ENCODE measurements at places on chromosomes 11 and 22. TPM values are rescaled to one million over a fixed set of nuclear protein-coding genes. Genes with fewer than 3 reads are reported as not detected.

RASGRP2 gene
- 27.6 TPM for total RNA-seq

CCDC86 gene
- total RNA-seq: 16.6 TPM

CALCA gene
- total RNA-seq: not detected

OR6A2 gene
- not detected for total RNA-seq

DHCR7 gene
- total RNA-seq: 105 TPM

STX3 gene
- 75.1 TPM for total RNA-seq

ANO1 gene
- total RNA-seq: 16.8 TPM

All from upper lobe of right lung (tissue), 1 donor.